AG04450 (cell line): ENCODE measurements at places on chromosomes 5 and 9. TPM values are rescaled to one million over a fixed set of nuclear protein-coding genes. Genes with fewer than 3 reads are reported as not detected.
A peak's percentile ranks its signal among the peaks of the same experiment; 100 is the strongest.

GRCh38 chr9:121059998-121060636 lies 10.0 kb upstream of the C5 start:
- peak; percentile 80 for DNase-seq

- no peak for DNase-seq
Measured at GRCh38 chr5:91158011-91158410, 225.1 kb downstream of the ARRDC3 start.

GRCh38 chr9:97895211-97895610 lies 27.1 kb downstream of the TRMO start:
- no peak for DNase-seq

DNA sequence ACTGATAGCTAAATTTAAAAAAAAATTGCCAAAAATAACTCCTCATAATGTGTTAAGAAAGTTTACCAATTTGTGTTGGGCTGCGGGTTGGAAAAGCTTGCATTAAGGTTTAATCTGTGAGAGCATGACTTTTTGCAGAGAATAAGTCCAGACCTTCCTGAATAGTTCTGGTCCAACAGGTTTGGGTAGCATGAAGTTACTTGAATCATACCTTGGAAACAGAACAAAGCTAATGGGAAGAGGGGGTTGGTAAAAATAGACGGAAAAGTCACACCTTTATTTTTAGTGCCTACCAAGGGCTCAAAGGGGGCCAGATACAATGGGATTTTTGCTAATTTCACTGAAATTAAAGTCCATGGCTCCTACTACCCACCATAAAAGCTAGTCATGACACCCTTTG lies 17.1 kb upstream of the MATR3 start:
- no peak for DNase-seq

DNA sequence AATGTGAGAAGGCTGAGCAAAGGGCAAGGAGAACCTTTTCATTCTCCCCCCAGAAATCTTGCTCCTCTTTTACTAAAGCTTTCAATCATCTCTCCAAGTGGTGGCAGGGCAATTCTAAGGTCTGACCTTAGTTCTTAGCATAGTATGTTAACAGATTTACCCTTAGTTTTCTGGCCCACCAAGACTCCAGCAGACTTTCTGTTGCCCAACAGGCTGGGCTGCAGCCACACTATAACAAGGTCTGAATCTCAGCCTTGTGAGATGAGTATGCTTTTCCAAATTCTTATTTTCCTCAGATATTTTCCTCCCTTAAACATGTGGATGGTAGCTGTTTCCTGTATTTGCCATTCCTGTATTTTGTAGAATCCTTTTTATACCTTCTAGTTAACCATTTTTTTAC lies 69.5 kb downstream of the NIPBL start:
- DNase-seq: no peak

- no peak for DNase-seq
Measured at GRCh38 chr5:178433273-178433775, 156.9 kb downstream of the COL23A1 start.

GRCh38 chr5:88666761-88667495 lies 216.1 kb downstream of the MEF2C start:
- DNase-seq: no peak

- no peak for DNase-seq
Measured at GRCh38 chr9:76617497-76618175, 146.6 kb upstream of the PCA3 start.

DNA sequence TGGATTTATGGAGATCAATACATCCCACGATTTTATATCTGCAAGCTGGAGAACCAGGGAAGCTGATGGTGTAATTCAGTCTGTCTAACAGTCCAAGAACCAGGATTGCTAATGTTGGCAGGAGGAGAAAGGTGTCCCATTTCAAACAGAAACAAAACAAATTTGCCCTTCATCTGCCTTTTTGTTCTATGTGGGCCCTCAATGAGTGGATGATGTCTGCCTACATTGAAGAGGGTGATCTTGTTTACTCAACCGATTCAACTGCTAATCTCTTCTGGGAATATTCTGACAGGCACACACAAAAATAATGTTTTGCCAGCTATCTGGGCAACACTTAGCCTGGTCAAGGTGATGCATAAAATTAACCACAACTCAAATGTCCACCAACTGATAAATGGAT lies 65.1 kb upstream of the IL33 start:
- DNase-seq: no peak

GRCh38 chr9:81578606-81579005 lies 110.7 kb downstream of the TLE1 start:
- DNase-seq: peak; percentile 26

GRCh38 chr5:119365847-119366539 lies 10.2 kb downstream of the TNFAIP8 start:
- DNase-seq: no peak

DNA sequence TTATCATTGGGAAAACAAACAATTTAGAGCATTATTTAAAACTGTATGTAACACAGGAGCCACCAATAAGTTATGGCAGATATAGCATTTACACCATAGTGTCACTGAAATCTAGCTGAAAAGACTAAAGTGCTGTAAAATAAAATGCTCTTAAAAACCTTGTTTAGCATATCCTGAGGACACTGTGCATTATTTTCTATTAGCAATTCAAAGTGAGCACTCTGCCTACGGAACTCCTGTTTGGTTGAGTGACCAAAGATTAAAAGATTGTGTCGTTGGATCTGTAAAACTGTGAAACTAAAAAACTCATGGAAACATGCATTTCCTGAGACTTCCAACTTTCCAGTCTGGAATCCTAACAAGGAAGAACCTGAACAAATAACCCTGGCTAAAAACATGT lies 95.9 kb upstream of the C6 start:
- no peak for DNase-seq

GRCh38 chr9:79694676-79695400 lies 123.1 kb downstream of the TLE4 start:
- DNase-seq: peak; percentile 65

DNA sequence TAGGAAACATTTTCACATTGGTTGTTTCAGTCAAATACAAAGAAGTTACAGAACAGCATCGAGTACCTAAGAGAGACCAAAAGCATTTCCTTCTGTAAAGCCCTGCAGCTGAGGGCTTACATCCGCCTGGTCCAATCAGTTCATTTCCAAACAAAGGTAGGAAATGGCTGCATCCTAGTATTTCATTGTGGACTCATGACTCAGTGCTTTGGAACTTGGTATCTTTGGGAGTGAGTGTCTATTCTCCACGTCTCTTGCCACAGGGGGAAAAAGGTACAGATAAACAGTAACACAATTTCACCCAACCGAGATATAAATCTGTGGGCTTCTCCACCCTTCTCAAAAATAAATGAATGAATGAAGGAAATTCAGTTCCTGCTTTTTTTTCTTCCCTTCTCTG lies 75.4 kb downstream of the NFIB start:
- no peak for DNase-seq

DNA sequence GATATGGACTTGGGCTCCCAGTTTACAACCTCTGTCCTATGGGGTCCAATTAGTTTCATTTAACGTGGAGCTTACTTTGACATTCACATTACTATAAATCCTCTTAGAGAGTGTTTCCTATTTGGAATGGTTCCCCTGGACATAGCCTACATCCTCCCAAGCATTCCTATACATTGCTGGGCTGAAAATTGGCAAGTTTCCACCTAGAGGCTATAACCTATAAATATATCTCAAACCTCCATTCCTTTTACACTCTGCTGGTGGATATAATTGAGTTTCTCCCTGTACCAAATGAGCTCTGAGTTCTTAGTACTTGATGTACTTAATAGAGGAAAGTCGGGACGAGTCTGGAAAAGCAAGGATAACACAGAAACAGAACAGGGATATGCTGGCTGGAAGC lies 172.8 kb downstream of the ASTN2 start:
- no peak for DNase-seq

- DNase-seq: no peak
Measured at GRCh38 chr9:88905506-88905905, 85.8 kb upstream of the S1PR3 start.

- DNase-seq: no peak
Measured at GRCh38 chr5:43635374-43635773, 32.4 kb downstream of the NNT start.

DNA sequence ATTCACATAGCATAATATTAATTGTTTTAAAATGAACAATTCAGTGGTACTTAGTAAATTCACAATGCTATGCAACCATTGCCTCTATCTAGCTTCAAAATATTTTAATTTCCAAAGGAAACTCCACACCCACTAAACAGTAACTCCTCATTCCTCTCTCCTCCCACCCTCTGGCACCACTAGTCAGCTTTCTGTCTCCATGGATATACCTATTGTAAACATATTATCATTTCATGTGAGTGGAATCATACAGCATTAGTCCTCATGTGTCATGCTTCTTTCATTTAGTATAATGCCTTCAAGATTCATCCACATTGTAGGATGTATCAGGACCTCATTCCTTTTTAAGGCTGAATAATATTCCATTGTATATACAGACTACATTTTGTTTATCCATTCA lies 48.6 kb downstream of the PHF2 start:
- no peak for DNase-seq

GRCh38 chr5:59034498-59035186 lies 451.8 kb downstream of the RAB3C start:
- DNase-seq: no peak

DNA sequence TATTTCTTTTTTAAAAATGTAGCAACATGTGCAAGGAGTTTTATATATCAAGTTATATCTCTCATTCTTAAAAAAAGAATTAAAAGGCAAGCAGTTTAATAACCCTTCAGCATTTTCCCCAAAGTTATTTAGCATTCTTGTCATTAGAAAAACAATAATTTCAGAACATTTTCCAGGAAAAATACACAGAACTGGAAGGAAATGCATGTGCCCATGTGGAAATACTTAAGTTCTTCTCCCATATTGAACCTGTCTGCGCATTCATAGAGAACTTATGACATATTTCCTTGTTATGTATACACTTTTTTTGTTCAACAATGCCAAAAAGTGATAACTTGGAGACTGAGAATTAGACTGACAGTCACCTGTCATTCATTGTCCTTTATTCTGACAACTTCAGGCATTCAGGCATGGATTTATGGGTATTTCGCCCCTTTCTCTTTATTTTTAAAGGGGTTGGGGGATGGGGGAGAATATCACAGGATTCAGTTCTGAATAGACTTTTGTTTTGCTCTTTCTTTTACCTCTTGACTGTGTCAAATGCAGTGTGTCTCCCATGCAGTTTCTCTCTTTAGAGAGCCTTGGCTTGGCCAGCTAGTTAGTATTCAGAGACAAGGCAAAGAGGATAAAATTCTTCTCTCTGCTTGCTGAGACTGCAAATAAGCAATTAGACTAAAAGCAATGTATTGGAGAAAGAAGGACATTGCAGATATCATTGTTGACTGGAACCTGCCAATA lies 701.0 kb downstream of the NR2F1-AS1 start:
- no peak for DNase-seq

SLC25A51 gene
- polyA plus RNA-seq: 27.7 and 29.9 TPM in 2 replicates

CENPH gene
- 3.8 and 5.9 TPM in 2 replicates for polyA plus RNA-seq

CDKN2A gene
- polyA plus RNA-seq: 29.7 and 40.4 TPM in 2 replicates

C9orf85 gene
- polyA plus RNA-seq: 15.1 and 19.8 TPM in 2 replicates

PDGFRB gene
- polyA plus RNA-seq: 118 and 149 TPM in 2 replicates

NUTM2G gene
- not detected in 2 replicates for polyA plus RNA-seq

CDX1 gene
- 0.30 and 0.41 TPM in 2 replicates for polyA plus RNA-seq
